ENCODE measurements at places on chromosomes 1 and 21.

DNA sequence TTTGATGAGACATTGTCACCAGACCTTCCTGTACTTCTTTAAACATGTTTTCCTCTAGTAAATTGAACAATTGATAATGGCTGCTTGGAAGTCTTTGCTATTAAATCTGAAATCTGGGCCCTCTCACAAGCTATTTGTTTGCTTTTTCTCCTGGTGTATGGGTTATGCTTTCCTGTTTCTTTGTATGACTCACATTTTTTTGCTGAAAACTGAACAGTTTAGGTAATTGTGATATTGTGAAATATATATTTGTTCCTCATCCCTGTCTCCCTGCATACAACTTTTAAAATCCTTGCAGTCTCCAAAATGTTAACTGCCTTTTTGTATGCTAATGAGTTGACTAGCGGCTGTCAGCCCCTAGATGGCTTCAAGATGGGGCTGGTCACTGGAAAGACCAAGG is 61.6 kb downstream of the MAP3K21 start:
- no peak for DNase-seq

DNA sequence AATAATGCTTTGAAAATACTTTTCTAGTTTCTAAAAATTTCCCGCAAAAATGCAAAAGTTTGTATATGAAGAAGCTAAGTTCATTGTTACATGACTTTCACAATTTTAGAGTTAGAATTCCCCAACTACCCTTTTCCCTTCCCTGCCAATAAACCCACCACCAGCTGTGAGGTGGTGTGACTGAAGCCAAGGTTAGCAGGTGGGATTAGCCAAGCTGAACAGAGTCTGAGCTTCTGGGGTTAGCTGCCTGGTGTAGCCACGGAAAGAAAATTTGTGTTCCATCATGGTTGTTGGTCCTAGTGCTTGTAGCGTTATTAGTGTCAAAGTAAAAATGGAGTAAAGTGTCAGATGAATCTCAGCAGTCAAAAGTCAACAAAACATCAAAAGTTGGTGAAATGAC is 110.9 kb downstream of the ASTN1 start:
- DNase-seq = no peak

- DNase-seq = no peak
Measured at GRCh38 chr1:225458222-225458631, 30.4 kb upstream of the LBR start.

- no peak for DNase-seq
Measured at GRCh38 chr1:201184307-201185122, 6.1 kb upstream of the IGFN1 start.

- DNase-seq = no peak
Measured at GRCh38 chr1:200556002-200556401, 64.5 kb downstream of the KIF14 start.

DNA sequence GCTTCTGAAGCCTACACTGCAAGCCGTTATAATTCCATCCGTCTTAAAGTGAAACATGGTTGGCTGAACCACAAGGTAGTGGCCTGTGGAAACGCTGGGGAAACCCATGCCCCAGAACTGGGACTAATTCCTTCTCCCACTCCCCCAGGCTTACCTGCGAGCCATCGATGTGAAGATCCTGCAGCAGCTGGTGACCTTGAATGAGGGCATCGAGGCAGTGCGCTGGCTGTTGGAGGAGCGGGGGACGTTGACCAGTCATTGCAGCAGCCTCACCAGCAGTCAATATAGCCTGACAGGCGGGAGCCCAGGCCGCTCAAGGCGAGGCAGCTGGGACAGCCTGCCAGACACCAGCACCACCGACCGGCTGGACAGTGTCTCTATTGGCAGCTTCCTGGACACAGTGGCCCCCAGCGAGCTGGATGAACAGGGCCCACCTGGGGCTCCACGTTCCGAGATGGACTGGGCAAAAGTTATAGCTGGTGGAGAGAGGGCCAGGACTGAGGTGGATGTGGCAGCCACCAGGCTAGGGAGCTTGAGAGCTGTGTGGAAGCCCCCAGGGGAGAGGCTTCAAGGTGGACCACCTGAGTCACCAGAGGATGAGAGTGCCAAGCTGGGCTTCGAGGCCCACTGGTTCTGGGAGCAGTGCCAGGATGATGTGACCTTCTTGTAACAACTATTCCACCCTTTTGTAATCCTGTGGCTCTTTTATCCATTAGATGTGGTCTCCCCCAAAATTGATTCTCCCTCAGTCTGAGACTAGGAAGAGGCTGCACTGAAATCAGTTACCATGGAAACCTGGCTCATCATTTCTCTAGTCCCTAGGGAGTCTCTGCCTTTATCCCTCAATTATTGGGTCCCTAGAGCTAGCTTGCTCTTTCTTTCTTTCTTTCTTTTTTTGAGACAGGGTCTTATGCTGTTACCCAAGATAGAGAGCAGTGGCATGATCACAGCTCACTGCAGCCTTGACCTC is 16.7 kb downstream of the LURAP1 start:
- DNase-seq = no peak

Measured in activated CD8-positive, alpha-beta memory T cell treated with anti-CD3 and anti-CD28 coated beads for 24 hours (primary cell).